ENCODE measurements at places on chromosomes 5 and 9.

GRCh38 chr5:146336197-146336596, 2.4 kb upstream of the POU4F3 start:
- DNase-seq: no peak

- DNase-seq: no peak
These were observed 144.4 kb upstream of the TBCA start for GRCh38 chr5:77920359-77921058.

- no peak for DNase-seq
These were observed 87.5 kb upstream of the SARDH start for GRCh38 chr9:133825555-133826218.

GRCh38 chr9:70127540-70128416, 84.1 kb downstream of the MAMDC2 start:
- no peak for DNase-seq

- no peak for DNase-seq
These were observed 14.7 kb upstream of the ADRB2 start for GRCh38 chr5:148811756-148812155.

DNA sequence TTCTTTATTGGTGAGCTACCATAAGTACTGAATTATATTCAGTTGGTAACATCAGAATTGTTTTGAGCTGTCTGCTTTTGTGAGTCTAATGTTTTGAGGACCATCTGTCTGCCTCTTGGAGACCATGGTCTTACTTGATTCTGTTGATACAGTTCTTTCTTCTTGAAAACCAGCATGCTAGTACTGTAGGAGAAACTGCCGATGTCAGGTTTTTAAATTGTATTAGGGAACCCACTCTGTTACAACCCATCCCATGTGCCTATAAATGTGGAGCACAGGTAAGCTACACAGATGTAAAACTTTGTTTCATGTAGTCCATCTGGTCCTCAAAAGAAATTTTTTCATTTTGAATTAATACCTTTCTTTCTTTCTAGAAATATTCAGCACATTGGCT, 103.4 kb upstream of the DMRTA1 start:
- DNase-seq: no peak

DNA sequence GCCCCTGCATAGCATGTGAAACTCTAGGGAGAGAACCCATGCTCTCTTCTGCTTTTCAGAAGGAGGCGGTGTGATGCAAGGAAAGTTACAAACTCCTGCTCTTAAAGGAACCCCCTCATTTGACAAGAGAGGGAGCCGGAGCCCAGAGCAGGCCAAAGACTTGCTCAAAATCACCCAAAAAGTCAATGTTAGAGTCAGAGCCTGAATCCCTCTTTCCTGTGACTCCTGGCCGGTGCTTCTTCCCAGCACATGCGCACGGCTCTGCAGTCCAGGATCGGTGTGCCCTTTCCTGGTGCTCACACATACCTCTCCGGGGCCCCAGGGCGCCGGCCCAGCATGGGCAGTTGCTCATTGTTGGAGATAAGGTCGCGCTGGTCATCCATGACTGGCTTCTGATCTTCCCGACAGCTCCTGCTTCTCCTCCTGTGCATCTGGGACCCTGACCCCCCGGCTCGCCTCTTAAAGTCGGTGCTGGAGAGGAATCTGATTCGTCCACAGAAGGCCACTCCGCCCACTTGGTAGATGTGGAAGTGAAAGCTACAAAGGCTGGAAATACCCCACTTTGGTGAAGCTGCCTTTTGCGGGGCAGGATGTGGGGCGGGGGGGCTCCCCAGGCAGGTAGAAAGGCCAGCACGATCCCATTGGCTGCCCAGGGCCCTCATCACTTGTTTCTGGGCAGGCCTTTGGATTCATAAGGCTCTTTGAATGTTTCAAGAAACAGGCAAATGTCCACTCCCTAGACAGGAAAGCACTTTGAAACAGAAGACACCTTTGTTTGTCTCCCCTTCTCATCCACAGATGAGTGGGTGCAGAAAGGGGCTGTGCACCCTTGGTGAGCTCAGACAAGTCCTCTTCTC, at the start of gene CD74:
Gene CD74 (minus strand): TSS at position 592 of the 857 bp plus-strand sequence. CDS start 161 bp downstream, at position 431.
- DNase-seq: peak; percentile 76

GRCh38 chr5:95081982-95082381, 202.9 kb downstream of the MCTP1 start:
- no peak for DNase-seq

GRCh38 chr9:98095401-98095800, 23.6 kb downstream of the TRIM14 start:
- DNase-seq: no peak

DNA sequence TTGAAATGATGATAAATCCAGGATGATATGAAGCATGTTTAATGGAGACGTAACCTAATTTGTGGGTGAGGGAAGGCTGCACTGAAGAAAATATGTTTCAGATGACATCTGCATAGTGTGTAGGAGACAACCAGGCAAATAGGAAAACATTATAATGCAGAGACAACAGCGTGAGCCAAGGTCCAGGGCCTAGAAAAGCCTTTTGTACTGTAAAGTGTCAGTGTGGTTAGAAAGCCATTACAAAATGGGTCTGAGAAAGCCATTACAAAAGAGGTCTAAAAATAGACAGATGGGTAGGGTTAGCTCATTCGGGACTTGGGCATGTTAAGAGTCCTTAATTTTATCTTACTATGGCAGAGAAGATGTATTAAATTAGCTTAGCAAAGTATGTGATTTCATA, 14.9 kb upstream of the GABRG2 start:
- no peak for DNase-seq

All from left forelimb (tissue), 1 donor.